Stimulated activated CD8-positive, alpha-beta memory T cell treated with anti-CD3 and anti-CD28 coated beads, Interleukin-7, amount 100 ng/mL, for 1 hour (primary cell): ENCODE measurements at places on chromosomes 7 and 10.

GRCh38 chr7:25656581-25657026 is 428.3 kb upstream of the NPVF start:
- no peak for DNase-seq

GRCh38 chr10:95414016-95414830 is 123.4 kb upstream of the PDLIM1 start:
- no peak for DNase-seq

GRCh38 chr10:120177330-120177729 is 279.7 kb upstream of the PLPP4 start:
- no peak for DNase-seq

DNA sequence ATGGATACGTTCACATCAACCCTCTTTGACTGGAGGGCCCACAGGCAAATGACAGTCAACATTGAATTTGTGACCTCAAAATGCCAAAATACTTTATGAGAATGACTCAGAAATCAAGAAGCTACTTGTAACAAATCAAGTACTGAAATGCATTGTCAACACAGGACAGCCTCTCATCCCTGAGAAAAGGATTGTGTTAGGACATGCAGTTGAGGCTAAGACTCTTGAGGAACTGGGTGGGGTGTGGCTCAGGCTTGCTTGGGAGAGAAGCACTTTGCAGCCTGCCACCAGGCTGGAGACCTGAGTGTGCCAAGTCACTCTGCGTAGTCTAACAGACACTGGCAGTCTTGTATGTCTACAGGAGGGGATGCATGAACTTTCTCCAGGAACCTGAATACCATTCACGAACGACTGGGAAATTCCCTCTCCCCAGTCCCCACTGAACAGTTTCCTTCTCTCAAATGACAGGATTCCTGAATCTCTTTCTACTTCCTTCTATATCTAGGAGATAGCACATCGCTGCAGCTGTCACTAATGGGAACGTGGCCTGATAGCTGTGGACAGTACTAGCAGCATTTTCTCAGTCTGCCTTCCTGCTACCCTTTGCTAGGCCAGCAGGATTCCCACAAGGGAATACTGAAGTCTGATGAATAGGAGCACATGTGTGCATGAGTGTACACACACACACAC is 3.3 kb upstream of the SMO start:
- DNase-seq = no peak

- DNase-seq = no peak
Measured at GRCh38 chr10:48658243-48658974, 26.3 kb upstream of the WDFY4 start.

GRCh38 chr10:85682621-85683020 is 684.0 kb downstream of the GRID1 start:
- no peak for DNase-seq

- DNase-seq = no peak
Measured at GRCh38 chr10:87700031-87700796, 40.5 kb downstream of the PAPSS2 start.

GRCh38 chr10:72709041-72709440 is 17.1 kb downstream of the MCU start:
- DNase-seq = no peak

- no peak for DNase-seq
Measured at GRCh38 chr7:114508086-114508485, 93.5 kb downstream of the FOXP2 start.

GRCh38 chr10:10847387-10847786 is 170.3 kb upstream of the CELF2 start:
- no peak for DNase-seq
